Activated T-helper 2 cell treated with anti-CD3 and anti-CD28 coated beads, Interferon-gamma antibody, Interleukin-2, Interleukin-4, amounts not matched to agents 10 μg/mL and 5 μg/mL and 100 μg/mL, durations not matched to agents 14 hours and 24 hours and 36 hours (primary cell): ENCODE measurements at places on chromosomes 1 and 21. TPM values are rescaled to one million over a fixed set of nuclear protein-coding genes. Genes with fewer than 3 reads are reported as not detected.

DNA sequence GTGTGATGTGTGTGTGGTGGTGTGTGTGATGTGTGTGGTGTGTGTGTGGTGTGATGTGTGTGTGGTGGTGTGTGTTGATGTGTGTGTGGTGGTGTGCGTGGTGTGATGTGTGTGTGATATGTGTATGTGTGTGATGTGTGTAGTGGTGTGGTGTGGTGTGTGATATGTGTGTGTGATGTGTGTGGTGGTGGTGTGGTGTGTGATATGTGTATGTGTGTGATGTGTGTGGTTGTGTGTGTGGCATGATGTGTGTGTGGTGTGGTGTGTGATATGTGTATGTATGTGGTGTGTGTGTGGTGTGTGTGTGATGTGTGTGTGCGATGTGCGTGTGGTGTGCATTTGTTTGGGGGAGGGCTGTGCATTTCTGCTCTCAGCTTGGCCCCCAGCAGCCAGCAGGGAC is 7.1 kb upstream of the PCBP3 start:
- DNase-seq, result no peak

DNA sequence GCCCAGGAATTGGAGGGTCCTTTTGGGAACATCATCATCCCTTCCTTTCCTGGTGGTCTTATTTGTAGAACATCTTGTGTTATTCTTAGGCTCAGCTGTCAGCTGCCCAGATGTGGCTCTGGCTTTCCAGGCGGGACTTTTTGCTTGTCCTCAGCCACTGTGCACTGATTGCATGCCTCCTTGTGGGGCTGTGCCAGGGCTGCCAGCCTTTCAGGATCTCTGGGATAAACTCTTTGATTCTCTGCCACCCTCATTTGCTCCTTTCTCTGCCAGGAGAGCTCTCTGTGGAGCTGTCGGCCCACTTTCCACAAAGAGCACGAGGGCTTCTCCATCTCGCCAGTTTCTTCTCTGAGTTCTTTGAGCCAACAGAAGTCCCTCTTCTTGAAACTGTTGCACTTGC is 63.1 kb downstream of the PTPRU start:
- DNase-seq, result no peak

DNA sequence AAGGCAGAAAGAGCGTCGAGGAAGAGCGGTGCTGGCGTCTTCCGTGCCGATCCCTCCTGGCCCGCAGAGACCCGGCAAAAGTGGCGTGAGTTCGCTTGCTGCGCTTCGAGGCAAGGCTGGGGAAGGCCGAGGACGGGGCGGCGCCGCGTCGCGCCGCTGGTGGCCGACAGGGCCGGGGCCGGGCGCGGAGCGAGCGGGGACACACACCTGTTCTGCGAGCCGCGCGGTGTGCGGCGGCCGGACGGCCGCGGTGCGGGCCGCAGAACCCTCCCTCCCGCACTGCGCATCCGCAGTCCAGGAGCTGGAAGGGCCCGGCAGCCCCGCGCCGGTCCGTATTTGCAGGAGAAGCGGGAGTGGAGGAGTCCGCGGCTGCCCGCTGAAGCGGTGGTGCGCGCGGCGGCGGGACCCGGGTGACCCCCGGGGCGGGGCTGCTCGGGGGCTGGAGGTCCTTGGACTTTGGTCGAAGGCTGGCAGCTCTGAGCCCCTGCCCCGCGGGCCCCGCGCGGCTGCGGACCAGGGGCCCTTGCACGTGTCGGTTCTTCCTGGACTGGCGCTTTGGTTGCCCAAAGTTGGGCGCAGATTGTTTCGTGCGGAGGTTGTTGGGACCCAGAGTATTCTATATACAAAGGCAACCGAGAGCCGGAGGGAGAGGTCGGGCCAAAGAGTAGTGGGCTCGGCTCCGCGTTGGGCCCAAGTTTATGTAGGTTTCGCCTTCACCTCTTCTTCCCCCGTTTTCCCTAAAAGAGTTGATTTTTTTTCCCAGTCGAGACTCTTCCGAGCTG is 2.6 kb downstream of the RNF220 start:
- DNase-seq, result no peak

DNA sequence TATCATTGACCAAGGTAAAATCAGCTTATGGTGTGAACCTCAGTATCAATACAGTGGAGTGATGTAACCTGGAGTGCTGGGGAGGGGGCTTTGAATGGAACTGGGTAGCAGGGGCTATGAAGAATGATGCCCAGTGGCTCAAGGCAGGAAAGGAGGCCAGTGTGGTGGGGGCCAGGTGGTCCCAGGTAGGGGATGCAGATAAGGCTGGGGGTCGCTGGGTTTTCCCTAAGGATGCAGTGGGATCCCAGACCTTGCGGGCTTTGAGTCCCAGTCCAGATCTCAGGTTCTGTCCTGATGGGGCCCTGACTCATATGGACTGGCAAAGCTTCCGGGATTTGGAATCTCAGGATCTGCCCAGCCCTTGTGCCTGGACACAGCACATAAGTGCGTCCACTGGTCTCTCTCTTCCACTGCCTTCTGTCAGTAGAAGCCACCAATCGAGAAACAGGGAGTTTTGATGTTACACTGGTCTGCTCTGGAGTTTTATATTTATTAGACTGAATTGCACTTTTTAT is 52.0 kb downstream of the S100B start:
- DNase-seq, result no peak

- no peak for DNase-seq
These were observed 3.7 kb downstream of the GJB4 start for GRCh38 chr1:34763142-34763781.

- DNase-seq, result no peak
These were observed 176.5 kb downstream of the PSMG1 start for GRCh38 chr21:39006571-39007311.

GRCh38 chr1:89986020-89986419 is 8.9 kb upstream of the ZNF326 start:
- DNase-seq, result no peak

Gene ICOSLG
- total RNA-seq, result 5.4 and 6.0 TPM in 2 replicates

Gene DENND2C
- 0.21 and 0.30 TPM in 2 replicates for total RNA-seq

Gene OR10J1
- total RNA-seq, result not detected in 2 replicates

Gene CFAP126
- total RNA-seq, result not detected in 2 replicates

Gene COL24A1
- not detected in 2 replicates for total RNA-seq

Gene MEGF6
- 1.7 and 1.9 TPM in 2 replicates for total RNA-seq

Gene KCNT2
- total RNA-seq, result not detected in 2 replicates
